ENCODE measurements at places on chromosomes 5 and 9.

DNA sequence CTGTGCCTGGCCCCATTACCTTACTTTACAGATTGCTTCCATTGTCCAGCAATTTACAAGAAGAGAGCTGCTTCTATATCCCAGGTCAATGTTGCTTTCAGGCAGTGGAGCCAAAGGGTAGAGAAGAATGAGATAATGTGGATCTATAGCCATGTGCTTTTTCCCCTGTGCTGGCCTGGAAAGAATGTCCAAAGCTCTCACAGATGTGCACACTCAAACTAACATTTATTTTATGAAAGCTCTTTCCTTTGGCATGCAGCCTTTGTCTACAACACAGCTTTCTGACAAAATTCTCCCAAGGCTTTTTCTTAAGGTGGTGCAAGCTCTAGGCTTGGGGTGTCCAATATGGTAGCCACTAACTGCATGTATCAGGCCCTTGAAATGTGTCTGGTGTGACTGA, 217.3 kb downstream of the LRRC70 start:
- DNase-seq = no peak

GRCh38 chr9:16364347-16364746, 506.1 kb downstream of the BNC2 start:
- DNase-seq = no peak

- DNase-seq = peak; percentile 64
These were observed 974 bp downstream of the CCDC69 start for GRCh38 chr5:151222790-151223446.

DNA sequence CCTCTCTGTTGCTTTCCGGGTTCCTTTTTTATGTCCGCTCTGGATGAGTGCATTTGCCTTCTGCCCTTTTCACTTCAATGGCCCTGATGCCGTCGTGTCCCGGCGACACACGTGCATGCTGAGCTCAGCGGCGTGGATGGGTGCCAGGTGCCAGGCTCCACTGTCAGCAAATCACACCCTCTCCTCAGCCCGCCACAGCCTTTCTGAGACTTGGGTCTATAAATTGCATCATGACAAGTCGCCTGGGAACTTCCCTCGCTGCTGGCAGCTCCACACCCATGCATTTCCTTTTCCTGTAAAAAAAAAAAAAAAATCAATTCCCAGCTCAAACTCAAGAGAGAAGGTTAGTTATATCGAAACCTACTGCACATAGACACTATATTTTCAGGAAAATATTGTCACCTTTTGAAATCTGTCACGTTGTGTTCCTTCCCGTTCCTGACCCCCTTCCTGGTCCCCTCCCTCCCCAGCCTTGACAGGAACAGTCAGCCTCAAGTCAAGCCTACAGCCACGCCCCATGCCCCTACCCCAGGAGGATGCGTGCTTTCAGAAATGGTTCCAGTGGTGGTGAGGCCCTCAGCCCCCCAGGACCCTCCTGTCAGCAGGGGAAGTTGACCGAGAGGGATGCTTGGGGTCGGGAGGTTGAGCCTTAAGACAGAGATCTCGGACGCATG, 110.3 kb upstream of the PTCH1 start:
- DNase-seq = peak; percentile 61

DNA sequence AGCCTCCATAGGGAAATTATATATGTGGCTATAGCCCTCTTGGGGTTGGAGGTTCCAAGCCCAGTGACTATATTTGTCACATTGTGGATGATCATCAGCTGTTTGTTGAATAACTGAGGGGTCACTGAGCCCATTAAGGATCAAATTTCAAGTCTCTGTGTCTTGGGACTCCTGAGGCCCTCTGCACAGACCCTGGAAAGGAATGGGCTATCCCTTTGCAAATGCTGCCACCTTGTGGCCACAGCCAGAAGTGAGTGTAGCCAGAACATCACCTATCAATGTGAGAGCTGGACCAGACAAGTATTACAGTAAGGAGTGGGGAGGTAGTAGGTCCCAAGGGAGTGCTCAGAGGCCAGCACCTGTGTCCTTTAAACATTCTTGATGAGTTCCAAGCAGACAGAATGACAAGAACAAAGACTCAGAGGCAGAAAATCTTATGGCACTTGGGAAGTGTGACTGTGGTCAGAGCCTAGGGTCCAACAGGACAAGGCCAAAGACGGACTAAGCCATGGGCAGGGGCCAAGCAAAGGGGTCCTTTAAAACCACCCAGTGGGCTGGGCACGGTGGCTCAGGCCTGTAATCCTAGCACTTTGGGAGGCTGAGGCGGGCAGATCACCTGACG, 8.2 kb downstream of the RPP25L start:
- DNase-seq = peak; percentile 83

- DNase-seq = no peak
These were observed 6.8 kb downstream of the TMEM250 start for GRCh38 chr9:136111910-136112309.

DNA sequence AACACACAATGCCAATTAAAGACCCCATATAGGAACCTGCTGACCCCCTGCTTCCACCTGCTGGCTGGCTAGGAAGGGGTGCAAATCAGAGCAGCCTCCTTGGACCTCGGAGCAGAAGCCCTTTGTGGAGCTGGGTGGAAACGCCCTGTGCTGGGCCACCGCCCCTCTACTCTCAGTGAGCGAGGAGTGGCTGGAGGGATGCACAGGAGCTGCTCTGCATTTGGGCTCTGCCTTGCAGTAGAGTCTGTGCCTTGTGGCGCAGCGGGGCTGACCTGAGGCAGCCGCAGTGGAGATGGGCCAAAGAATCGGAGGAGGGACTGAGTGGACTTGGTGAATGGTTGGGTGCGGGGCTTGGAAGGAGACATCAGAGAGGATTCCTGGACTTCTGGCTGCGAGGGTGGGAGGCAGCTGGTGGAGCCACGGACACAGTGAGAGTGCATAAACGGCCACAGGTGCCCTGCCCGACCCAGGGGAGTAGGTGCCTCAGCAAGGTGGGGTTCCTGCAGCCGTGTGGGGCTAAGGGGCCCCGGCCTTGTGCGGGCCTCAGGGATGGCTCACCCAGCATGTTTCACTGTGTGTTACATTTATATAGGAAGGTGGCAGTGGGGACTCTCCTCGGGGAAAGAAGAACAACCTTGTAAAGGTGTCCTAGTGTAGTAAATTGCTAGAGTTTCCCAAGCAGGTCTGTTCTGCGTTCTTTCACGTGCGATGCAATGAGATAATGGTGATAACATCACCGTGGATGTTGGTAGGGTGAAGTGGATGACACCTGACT, 14.1 kb upstream of the IRX4 start:
- DNase-seq = no peak

- no peak for DNase-seq
These were observed 65.0 kb upstream of the SUB1 start for GRCh38 chr5:32520356-32520755.

- no peak for DNase-seq
These were observed 108.4 kb upstream of the PRSS3 start for GRCh38 chr9:33686942-33687341.

- DNase-seq = no peak
These were observed 90.3 kb downstream of the AK8 start for GRCh38 chr9:132787748-132788159.

- DNase-seq = no peak
These were observed 91.6 kb downstream of the UBE2QL1 start for GRCh38 chr5:6540111-6540827.

- peak; percentile 55 for DNase-seq
These were observed 71.5 kb downstream of the DAP start for GRCh38 chr5:10689391-10690081.

GRCh38 chr9:14960881-14961280, 50.7 kb upstream of the FREM1 start:
- no peak for DNase-seq

DNA sequence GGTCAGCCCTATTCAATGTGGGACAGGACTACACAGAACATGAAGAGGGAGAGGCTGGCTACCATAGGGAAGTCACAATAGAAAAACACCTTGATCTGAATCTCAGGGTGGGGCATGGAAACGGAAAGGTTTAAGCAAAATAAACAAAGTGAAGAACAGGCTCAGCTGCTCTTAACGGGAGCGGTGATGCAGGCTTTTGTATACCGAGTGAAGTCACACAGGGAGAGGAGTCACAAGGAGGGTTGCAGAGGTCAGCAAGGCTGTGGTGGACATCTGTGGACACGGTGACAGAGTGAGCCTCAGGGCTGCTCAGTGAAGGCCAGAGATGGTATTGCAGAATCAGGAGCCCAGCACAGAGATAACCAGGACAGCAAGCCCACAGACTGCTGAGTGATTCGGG, 30.6 kb upstream of the SEMA4D start:
- DNase-seq = no peak

DNA sequence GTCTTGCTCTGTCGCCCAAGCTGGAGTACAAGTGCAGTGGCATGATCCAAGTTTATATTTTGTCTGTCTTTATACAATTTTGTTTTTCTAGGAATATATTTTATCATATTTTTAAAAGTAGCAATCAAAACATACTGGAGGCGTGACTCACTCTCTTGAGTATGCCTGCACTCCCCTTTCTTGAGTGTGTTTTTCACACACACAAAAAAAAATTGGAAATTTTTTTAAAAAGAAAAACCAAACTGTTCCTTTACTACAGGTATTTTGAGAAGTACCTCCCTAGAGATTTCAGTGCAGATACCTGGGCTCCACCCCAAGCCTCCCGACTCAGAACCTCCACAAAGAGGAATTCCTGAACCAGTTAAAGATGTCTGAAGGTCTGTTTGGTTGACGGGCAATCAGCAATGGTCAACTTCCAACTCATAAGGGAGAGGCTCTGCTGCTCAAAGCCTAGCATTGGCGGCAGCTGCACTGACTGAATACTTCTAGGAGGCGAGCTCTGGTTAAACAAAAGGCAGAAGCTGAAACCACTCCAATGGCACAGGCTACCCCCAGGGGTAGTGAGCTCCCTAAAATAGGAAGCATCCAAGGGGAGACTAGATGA, 27.4 kb downstream of the PDE6A start:
- no peak for DNase-seq

DNA sequence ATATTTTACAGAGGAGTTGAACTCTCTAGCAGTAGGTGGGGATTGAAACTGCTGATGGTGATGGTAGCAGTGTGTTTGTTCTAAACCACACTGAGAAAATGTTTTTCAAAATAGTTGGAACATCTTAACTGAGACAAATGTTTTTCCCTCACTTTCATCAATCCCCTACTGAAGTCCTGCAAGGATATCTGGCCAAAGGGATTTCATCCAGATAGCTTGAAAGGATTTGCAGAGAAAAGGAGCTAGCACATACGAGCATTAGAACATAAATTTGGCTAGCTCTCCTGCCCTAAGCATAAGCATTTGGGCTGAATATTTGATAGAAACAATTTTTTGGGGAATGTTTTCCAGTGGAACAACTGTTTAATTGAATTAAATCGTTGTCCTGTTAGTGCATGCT, 153.9 kb downstream of the CDH9 start:
- DNase-seq = no peak

GRCh38 chr9:134271338-134272301, 54.6 kb upstream of the RXRA start:
- DNase-seq = no peak

- DNase-seq = no peak
These were observed 42.0 kb upstream of the GARNL3 start for GRCh38 chr9:127222388-127223095.

DNA sequence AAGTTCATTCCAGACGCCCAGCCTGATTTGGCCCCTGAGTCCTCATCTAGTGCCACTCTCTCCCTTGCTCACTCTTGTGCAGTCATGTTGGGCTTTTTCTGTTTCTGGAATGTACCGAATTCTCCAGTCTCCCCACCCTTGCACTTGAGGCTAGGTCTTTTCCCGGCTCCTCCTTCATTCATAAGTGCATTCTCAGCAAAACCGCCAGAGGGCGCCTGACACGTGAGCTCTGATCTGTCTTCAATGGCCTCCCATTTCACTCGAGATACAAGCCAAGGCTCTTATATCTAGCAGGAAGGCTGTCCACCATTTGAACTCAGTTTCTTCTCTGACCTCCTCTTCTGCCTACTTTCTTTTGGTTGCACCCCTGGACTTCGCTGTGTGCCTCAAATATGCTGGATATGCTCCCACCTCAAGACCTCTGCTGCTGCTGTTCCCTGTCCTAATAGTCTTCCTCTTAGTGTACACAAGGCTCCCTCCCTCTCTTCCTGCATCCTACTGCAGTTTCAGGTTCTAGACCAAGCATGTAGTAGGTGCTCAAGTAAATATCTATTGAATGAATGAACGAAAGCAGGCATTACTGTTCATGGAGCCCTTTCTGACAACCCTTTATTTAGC, 568.1 kb upstream of the WWC1 start:
- peak; percentile 66 for DNase-seq

DNA sequence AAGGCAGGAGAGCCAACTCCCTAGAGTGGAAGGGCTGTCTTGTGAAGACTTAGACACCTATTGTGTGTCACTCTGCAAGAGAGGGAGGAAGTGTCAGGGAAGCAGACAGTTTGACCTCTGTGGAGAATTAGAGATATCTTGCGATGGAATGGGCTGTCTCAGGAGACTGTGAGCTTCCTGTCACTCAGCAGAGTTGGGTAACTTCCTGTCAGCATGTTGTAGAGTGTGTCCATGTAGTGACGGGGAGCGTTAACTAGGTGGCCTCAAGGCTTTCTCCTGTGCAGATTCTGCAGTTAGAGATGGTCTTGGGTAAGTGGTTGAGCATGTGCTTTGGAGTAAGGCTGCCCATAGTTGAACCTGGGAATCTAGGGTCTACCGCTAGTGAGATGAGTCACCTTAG, 136.5 kb downstream of the KIF4B start:
- peak; percentile 9 for DNase-seq

GRCh38 chr5:132414634-132415378, 45.3 kb downstream of the SLC22A5 start:
- DNase-seq = no peak

GRCh38 chr9:79662537-79662956, 90.8 kb downstream of the TLE4 start:
- DNase-seq = no peak

- no peak for DNase-seq
These were observed 325.1 kb downstream of the GADD45G start for GRCh38 chr9:89929673-89930480.

DNA sequence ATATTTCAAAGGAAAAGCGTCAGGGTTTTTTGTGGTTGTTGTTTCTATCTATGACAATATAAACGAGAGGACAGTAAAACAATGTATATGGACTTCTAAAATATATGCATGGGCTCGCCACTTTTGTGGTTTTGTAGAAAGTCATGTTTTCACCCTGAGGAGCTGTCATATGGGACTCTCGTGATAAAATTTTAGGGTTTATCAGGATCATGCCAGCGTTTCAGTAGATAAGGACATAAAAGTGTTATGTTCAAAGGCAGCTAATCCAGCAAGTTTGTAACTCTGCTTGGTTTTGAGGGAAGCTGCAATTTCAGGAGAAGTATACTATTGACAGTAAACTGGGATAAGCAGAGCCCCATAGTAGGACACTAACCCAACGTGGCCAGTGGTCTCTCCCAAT, 120.3 kb downstream of the CDC42SE2 start:
- no peak for DNase-seq

- DNase-seq = peak; percentile 68
These were observed at the start of gene ARL10 for GRCh38 chr5:176365351-176366231. Gene ARL10, plus strand, starts transcription at chr5:176365487. Its CDS starts 77 bp downstream, at chr5:176365564.

- no peak for DNase-seq
These were observed 350.5 kb downstream of the ZNF608 start for GRCh38 chr5:124395926-124396325.

- DNase-seq = no peak
These were observed 13.2 kb downstream of the ANGPTL2 start for GRCh38 chr9:127109212-127109711.

Measured in activated CD4-positive, alpha-beta T cell treated with anti-CD3 and anti-CD28 coated beads, Interleukin-10, Interleukin-2, amounts not matched to agents 100 ng/mL and 50 ng/mL, durations not matched to agents 16 hours and 8 hours (primary cell).